HFFc6 (cell line): ENCODE measurements at places on chromosomes 1 and 21. TPM values are rescaled to one million over a fixed set of nuclear protein-coding genes. Genes with fewer than 3 reads are reported as not detected.

GRCh38 chr1:239219679-239220078, 166.7 kb upstream of the CHRM3 start:
- no peak for DNase-seq

DNA sequence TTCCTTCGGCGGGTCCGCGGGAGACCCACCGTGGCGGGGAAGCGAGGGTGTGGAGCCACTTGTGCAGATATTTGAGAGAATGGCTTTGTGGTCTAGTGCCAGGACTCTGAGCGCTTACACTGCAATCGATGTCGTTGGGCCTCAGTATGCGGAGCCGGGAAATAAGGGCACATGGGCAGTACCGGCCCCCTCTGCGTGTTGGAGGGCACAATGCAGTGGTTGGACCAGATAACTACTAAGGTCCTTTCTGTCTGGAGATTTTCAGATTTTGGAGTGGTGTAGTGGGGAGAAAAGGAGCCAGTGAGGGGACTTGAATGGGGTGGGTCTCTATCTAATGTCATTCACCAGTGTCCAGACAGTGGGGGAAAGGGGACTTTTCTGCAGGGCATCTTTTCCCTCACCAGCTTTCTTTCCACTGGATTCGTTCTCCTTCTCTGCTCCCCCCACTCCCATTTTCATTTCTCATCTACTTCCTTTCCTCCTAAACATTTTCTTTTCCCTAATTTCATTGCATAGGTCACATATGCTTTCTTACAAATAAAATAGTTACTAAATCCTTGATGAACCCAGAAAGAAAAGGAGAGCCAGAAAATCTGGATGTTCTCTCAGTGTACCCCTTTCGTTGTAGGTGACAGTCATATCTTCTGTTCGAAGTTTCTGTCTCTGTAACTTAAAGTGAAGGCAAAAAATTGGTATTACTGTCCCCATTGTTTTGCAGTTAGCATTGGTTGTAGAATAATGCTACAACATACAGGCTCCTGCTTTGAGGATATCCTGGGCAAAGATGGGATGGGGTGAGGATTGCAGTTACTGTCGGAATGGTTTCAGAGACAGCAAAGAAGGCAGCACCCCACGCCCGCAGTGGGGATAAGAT, 1.4 kb downstream of the ATF3 start:
- DNase-seq: no peak

The SPRR1A gene
- not detected in 2 replicates for total RNA-seq

DNA sequence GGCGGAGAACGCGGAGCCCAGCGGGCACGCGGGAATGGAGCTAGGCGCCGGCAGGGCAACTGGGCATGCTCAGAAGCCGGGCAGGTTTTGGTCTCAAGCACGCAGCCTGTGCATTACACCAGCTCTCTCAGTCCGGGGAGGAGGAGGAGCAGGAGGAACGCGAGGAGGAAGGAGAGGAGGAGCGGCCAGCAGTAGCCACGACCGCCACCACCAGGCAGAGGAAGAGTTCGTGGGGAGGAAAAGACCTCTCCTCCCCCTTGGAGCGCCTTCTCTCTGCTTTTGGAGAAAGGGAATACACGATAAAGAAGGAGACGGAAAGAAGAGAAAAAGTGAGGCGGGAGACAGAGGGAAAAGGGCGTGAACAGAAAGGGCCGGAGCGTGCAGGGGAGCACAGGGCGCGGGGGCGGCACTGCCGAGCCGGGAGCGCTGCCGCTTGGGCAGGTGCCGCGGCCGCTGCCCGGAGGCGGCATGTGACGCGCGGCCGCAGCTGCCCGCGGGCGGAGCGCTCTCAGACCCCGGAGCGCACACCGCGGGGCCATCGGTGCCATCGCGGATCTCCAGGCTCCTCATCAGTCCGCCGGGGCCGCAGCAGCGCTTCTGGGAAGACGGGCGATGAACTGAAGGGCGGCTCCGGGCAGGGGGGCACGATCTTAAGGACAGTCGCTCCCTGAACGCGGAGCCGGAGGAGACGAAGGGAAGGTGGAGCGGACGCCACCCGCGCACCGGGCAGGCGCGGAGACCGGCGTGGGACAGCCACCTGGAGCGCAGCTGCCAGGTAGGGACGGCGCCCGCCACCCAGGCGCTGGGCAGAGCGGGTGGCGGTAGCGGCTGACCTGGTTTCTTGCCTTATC, at the start of gene CHRM3:
TSS of gene CHRM3 (plus strand) at position 116 of the 851 bp plus-strand sequence. CDS start 520,884 bp downstream, outside the sequence.
- DNase-seq: peak; percentile 87

DNA sequence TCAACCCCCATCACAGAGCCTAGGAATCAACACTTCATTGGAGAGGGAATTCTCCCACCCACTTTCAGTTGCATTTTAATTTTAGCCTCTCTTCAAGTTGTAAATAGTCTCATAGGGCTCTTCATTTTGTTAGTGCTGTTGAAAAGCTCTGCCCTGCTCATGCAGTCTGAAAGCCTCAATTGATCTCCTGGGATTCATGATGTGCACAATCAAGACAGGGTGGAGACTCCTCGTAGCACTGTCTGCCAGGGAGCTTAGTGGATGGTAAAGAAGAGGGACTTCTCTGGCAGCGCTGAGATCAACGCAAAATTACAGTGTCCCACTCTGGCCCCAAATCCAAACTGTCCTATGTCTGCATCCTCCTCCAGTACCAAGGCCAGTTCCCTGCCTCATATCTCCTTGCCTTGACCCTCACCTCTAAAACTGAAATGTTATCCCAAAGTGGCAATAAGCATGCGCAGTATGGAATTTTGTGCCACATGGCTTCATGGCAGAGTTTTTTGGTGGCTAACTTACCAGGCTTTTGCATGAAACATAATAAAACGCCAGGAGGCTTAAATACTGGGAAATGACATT, 282.2 kb downstream of the CACNA1E start:
- DNase-seq: no peak

GRCh38 chr1:203225071-203225470, 4.4 kb downstream of the CHIT1 start:
- no peak for DNase-seq

DNA sequence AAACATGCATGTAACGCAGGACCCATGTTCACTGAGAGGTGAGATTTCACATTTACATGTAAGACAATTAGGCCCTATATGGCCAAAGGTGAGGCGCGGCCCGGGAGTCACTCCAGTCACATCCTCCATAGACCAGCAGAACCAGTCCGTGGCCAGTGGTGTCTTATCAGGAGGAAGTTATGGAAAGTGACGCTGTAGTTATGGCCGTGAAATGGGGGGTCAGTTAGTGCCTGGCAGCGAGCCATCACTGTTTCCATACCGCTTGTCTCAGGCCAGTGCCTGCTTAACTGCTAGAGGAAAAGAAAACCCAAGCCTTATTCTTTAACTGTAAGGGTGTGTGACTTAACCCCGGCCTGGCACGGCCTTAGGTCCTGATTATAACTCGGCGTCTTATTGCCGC, 6.1 kb downstream of the C1orf159 start:
- no peak for DNase-seq

DNA sequence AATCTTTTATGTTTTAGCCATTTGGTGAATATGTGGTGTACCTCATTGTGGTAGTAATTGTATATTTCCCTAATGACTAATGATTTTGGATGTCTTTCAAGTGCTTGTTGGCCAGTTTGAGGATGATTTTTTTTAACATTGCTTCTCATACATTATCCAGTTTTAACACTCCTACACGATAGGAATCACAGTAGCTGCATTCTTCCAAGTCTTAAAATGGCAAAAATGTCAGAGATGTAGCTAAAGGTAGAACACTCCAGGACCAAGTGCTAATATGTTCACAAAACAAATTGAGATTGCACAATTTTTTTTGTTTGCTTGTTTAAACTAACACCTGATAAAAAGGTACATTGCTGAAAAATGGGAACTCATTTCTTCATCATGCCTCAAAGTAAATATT, 11.7 kb downstream of the USP25 start:
- DNase-seq: peak; percentile 13

GRCh38 chr1:37306871-37307270, 167.5 kb upstream of the ZC3H12A start:
- no peak for DNase-seq
